ENCODE measurements at places on chromosomes 5 and 9.

GRCh38 chr5:175104677-175105076, 339.3 kb downstream of the DRD1 start:
- no peak for DNase-seq

- DNase-seq, result no peak
Measured at GRCh38 chr9:2015581-2016407, 647 bp downstream of the SMARCA2 start.

GRCh38 chr9:95722141-95722540, 153.3 kb upstream of the ERCC6L2 start:
- no peak for DNase-seq

- no peak for DNase-seq
Measured at GRCh38 chr5:167219298-167219697, 1072.1 kb upstream of the WWC1 start.

DNA sequence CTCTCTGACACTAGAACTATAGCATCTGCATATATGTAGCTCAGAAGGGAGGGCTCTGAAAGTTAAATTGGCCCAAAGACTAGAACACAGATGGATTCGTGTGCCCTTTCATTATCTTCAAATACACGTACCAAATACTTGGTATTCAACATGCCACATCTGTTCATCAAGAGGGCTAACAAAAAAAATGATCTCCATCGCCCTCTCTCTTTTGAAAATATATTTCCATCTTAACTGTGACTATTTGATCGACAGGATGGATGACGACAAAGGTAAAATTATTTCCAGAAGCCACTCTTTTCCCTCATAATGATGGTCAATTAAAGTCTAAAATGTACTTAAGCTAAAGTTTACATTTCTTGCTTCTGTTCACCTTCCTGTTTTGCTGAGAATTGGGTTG, 77.0 kb downstream of the SEMA6A start:
- DNase-seq, result no peak

- no peak for DNase-seq
Measured at GRCh38 chr5:76271836-76272235, 131.2 kb upstream of the IQGAP2 start.

DNA sequence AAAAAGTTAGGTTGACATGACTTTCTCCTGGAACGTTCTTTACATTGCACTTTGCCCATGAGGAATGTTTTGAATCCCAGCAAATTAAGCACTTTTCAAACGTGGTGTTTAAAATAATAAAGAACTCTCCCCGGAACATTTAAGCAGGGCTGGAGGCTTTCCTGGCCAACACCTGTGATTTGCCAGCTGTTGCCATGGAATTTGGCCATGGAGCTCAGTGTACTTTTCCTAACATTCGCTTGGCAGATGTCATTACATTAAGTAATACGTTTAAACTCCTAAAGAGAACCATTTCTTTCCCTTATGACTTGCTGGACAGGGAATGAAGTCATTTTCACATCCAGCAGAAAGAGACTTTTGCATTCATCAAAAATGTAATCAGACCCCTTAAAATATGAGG, 146.1 kb downstream of the GAS1 start:
- no peak for DNase-seq

DNA sequence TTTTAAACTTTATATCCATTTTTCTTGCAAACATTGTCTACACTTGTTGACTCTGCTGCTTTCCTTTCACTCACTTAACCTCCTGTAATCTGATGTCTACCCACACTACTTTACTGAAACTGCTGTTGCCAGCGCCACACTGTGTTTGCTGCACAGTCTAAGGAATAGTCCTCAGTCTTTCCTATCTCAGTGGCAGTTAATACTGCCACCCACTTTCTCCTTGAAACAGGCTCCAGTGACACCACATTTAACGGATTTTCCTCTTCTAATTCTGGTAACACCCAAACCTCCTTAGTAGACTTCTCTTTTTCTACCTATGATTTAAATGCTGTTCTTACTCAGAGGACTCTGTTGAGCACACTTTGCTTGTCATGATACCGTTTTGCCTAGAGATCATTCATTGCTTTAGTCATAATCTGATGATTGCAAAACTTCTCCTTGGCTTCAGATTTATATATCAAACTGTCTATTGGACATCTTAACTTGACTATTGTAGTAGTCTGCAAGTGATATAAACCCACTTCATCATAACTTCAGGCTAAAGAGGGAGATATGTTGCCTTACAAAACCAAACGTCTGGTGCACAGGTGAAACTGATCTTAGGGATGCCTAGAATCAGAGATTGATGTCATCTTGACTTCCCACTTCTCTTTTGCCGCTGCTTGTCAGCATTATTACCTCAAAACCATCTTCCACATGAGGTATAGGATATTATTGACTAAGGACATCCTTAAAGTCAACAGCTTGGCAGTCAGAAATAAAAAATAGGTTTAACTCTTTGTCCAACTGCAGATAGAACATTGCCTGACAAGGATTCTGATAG, 94.1 kb downstream of the CDC42SE2 start:
- DNase-seq, result no peak

- DNase-seq, result no peak
Measured at GRCh38 chr5:53984971-53985370, 325.4 kb downstream of the ARL15 start.

GRCh38 chr9:21160178-21160577, 6.3 kb downstream of the IFNA21 start:
- DNase-seq, result no peak

GRCh38 chr9:7974335-7974960, 174.9 kb upstream of the DMAC1 start:
- DNase-seq, result no peak

- DNase-seq, result no peak
Measured at GRCh38 chr5:135079760-135080159, 45.7 kb upstream of the PITX1 start.

GRCh38 chr5:138488481-138488945, 23.2 kb downstream of the EGR1 start:
- no peak for DNase-seq

DNA sequence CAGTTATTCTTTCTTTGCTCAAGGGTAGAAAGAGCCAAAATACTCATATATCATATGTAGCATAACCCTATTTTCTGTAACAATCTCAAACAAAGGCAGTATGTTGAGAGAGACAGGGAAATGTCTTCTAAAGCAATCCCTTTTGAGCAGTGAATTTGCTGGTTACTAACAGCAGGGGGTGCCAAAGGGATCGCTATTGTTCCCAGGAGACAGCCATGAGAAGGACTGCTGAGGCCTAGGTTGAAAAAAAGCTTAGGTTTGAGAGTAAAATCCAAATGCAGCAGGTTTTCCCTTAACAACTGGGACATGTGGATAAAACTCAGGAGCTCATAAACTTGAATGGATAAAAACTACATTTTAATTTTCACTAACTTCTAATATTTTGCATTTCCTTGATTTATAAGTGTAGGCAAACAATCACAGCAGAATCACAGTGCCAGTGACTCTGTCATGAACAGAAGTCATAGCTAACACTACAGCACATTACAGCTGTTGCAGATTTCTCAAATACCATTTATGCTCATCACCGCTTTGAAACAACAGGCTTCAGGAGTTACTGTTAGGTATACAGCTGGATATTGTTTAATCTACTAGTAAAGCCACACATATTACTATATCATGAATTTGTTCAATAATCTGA, 148.4 kb downstream of the MAPKAP1 start:
- DNase-seq, result peak; percentile 50

DNA sequence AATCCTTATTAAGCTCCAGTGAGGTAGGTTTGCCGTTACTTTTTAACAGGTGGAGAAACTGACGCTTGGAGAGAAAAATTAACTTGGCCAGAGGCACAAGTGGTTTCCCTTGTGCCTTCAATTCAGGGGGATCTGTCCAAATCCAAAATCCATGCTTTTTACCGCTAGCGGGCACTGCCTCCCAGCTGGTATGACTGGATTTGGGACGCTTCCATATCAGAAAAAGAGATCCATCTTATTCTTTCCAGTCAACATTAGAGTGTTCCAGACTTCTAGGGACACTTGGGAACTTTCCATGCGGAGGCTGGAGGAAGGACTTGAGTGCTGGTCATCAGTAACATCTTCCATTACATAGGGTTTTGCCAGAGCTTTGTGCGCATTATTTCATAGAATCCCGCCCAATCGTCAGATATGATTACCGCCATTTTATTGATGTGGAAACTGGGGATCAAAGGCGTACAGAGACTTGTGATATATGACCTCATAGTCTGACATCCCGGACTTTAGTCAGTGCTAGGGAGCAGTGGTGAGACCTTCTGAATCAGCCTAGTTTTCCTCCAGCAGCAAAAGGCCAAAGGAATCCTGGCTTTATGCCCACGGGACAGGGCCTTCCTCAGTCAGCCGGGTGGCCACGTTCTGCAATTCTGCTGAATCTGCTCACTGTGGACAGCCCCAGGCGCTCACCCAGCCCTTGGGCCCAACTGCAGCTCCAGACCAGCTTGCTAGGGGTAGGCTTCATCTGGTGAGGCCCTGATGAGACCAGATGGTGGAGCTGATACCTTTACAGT, 1.1 kb upstream of the GNPDA1 start:
- DNase-seq, result no peak

GRCh38 chr5:131081913-131082488, 83.1 kb downstream of the HINT1 start:
- no peak for DNase-seq

DNA sequence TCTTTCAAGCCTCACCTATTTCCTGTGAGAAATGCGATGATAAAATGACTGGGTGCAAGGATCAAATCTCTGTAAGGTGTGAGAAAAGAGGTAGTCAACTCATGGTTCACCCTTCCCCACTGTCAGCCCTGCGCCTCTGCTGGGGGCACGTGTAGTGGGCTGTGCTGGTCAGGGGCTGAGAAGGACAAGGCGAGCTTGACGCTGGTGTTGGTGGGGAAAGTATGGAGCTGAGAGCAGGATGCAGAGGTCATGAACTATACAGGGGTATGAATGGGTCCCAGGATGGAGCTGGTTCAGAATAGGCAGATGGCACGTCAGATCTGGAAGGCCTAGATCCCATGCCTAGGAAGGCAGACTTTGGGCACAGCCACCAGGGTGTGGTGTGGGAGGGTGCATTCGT, 20.6 kb downstream of the PITX1 start:
- DNase-seq, result no peak

DNA sequence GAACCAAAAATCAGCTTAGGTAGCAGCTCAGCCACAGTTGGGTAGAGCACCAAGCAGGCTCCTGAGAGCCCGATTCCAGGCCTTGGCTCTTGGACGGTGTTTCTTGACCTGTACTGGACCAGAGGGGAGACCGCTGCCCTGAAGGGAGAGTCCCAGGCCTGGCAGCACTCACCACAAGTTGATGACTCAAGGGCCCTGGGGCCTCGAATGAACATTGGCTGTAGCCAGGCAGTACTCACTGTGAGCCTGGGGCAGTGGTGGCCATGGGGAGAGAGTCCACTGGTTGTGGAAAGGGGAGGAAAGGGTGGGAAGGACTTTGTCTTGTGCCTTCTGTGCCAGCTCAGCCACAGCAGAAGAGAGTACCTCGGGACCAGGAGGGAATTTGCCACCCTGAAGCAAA, 166.1 kb downstream of the EDIL3 start:
- no peak for DNase-seq

Data from GM18507 (cell line).